ENCODE measurements at places on chromosomes 1 and 21.

DNA sequence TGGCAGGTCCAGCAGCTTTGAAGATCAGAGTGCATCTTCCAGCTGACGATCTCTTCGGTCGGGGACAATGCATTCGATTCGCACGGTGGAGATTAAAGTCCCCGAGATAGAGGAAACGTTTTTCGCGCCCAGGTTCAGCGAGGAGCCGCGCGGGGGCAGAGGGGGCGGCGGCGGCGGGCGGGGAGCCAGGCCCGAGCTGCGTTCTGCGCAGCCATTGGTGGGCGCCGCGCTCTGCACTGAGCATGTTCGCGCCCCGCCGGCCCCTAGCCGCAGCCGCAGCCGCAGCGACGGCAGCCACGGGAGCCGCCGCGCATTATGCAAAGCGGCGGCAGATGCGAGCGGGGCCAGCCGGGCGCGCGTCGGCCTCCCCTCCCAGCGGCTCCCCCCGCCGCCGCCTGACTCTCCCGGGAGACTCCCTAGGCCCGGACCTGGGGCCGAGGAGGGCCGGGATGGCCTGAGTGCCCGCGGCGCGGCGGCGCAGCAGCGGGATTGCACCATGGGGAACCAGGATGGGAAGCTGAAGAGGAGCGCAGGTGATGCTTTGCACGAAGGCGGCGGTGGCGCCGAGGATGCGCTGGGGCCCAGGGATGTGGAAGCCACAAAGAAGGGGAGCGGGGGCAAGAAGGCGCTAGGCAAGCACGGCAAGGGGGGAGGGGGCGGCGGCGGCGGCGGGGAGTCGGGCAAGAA is at the start of gene FMN2:
FMN2 (plus strand) TSS at position 270 of the 687 bp plus-strand sequence; CDS start at position 497, 227 bp downstream.
- DNase-seq: no peak

DNA sequence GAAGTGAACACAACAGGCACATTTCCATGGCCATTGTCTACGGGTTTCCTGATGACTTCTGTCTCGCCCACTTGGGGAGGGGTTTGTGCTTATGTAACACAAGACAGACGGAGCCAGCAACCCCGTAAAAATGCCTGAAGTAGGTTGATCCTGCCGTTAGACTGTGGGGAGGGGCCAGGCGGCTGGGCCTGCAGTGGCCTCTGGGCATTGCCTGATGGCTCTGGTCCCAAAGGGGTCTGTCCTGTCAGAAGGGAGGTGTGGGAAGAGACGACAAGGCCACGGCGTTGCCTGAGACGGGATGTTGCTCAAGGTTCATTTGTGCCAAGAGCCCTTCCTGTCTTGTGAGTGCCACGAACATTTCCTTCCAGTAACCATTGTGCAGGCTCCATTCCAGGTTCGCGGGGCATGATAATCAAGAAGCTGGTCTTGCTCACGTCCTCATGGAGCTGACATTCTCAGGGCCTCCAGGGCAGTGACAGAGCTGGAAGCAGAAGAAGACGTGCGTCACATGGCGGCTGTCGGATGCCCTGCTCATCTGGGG is 44.7 kb downstream of the ABCG1 start:
- no peak for DNase-seq

GRCh38 chr1:86419277-86419903 is 4.6 kb upstream of the CLCA2 start:
- DNase-seq: peak; percentile 39

GRCh38 chr1:93438716-93439115 is 9.2 kb upstream of the FNBP1L start:
- no peak for DNase-seq

GRCh38 chr1:113244112-113244820 is 146.0 kb upstream of the MAGI3 start:
- no peak for DNase-seq

- no peak for DNase-seq
Measured at GRCh38 chr1:116254776-116255175, 118.3 kb upstream of the ATP1A1 start.

DNA sequence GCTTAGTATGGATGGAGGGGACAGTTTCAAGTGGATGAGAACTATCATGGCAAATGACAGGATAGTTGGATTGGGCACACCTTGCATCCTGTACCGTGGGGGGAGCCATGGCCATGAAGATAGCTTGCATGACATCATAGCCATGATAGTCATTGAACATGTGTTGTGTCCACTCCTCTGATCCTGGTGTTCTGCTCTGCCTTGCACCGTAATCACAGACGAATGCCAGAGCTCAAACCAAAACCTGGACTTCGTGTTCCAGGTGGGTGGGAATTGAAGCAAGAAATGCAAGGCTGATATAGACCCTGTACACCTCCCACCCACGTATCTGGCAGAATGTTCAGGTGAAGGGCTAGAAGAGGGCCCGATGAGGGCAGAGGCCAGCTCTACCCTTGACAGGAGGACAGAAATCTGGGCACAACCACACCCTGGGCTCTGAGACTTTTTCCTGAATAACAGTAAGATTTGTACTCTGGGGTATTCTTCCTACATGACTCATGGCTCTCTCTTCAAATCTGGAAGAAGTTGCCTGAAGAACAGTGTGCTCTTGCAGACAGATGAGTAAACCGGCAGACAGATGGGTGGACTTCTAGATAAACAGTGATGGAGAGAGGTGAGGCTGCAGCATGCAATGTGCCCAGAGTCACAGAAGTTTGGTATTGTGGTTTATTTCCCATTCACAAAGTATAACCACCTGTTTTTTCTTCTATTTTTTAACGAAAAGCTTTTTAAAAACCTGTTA is 45.0 kb downstream of the KCNJ6 start:
- DNase-seq: no peak

DNA sequence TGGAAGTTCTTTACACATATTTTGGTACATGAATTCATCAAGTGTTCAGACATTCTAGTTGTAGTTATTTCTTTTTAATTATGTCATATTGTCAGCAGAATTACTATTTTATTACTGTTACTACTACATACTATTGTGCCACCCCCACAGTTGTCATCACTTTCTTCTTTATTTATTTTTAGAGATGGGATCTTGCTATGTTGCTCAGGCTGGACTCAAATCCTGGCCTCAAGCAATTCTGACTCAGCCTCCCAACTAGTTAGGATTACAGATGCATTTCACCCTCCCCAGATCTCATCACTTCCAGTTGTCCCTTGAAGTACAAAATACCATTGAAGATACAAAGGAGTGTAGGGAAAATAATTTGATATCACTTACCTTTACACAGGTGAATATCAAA is 258.0 kb downstream of the KCTD3 start:
- no peak for DNase-seq

DNA sequence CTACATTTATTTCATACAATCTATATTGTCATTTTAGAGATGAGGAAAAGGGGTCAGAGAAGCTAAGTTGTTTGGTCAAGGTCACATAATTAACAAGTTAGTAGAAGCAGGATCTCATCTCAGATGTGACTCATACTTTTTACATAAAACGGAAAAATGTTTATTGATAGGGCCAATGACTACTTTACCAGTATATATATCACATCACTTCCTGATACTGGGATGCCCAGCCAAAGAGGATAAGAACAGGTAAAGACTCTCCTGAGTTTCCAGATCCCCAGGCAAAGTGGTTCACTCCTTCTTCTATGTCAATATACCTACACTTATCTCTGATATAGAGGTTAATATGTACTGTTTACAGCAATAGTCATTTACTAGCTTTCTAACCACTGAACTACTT is 21.0 kb downstream of the YIPF1 start:
- DNase-seq: no peak

GRCh38 chr1:112232848-112233247 is 163.2 kb upstream of the CTTNBP2NL start:
- no peak for DNase-seq

GRCh38 chr1:50531601-50532000 is 108.4 kb upstream of the DMRTA2 start:
- no peak for DNase-seq

- no peak for DNase-seq
Measured at GRCh38 chr1:48242141-48242736, 19.7 kb downstream of the SLC5A9 start.

DNA sequence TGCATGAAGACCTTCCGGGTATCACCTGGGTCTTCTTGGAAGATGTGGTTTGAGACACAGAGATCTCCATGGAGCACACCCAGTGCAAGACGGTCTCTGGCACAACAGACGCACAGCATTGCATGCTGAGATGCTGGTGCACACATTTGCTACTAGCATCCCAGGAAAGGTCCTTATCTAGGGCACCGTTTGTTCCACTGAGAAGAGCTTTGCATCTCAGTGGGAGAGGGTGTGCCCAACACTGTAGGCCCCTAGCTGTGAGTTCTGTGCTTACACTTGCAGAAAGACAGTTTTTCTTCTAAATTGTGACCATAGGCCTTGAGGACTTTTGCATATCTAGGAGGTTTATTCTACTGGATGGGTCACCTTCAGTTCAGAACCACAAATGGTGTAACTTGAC is 554.1 kb downstream of the MATN1 start:
- DNase-seq: no peak

DNA sequence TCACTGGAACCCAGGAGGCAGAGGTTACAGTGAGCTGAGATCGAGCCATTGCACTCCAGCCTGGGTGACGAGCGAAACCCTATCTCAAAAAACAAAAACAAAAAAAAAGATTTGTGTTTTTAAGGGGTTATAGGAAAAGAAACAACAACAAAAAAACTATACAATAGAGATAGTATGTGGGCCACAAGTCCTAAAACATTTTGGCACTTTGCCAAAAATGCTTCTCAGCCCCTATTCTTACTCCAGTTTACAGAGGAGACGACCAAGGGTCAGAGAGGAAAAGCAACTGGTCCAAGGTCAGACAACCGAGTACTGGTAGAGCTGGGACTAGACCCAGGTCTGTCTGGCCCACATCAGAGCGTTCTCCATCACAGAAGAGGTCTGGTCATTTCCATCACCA is 3.0 kb downstream of the FBXO44 start:
- no peak for DNase-seq

DNA sequence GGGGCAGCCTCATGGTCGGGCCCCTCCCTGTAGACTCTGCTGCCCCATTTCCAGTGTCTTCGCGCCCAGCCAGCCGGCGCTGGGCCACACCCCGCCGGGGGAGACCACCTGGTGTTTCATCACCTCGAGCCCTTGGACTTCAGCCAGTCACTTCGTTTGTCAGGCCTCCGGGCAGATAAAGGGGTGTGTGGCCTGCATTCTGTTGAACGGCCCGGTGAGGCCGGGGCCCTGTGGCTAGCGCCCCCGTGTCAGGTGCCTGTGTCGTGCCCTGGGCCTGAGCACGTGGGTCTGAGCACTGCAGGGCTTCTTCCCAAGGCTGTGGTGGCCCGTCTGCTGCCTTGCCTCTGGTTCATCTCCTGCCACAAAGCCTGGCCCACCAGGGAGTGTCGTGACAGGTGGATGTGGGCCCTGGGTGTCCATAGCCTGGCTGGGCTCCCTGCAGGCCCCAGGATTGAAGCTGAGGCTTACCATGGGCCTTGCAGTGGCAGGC is 65.2 kb upstream of the DIP2A start:
- no peak for DNase-seq

DNA sequence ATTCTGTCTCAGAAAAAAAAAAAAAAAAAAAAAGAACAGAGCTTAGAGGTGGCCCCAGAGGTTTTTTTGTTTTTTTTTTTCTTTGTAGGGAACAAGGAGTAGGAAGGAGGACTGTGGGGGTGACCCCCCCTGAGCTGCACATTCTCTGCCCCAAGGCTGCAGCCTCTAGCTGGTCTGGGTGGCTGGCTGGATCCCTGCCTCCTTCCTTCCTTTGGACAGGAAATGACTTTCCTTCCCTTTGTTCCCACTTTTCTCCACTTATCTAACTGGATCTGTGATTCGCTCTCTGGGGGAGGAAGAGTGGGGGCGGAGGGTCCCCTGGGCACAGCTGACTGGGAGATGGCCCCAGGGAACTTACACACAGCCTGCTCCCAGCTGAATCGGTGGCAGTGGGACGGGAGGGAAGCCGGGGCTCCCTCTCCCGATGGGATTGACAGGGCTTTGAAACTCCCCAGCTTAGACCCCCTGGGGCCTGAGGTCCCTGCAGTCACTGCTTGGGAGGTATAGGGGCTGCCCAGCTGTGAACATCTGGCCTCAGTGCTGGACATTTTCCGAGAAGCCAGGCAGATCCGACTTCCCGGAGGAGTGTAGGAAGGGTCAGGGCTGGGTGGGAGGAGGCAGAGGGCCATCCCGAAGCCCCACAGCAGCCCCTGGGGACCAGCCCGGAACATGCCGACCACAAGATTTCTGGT is 2.1 kb downstream of the FBLIM1 start:
- DNase-seq: no peak

- no peak for DNase-seq
Measured at GRCh38 chr1:192461684-192462083, 113.9 kb upstream of the RGS1 start.

DNA sequence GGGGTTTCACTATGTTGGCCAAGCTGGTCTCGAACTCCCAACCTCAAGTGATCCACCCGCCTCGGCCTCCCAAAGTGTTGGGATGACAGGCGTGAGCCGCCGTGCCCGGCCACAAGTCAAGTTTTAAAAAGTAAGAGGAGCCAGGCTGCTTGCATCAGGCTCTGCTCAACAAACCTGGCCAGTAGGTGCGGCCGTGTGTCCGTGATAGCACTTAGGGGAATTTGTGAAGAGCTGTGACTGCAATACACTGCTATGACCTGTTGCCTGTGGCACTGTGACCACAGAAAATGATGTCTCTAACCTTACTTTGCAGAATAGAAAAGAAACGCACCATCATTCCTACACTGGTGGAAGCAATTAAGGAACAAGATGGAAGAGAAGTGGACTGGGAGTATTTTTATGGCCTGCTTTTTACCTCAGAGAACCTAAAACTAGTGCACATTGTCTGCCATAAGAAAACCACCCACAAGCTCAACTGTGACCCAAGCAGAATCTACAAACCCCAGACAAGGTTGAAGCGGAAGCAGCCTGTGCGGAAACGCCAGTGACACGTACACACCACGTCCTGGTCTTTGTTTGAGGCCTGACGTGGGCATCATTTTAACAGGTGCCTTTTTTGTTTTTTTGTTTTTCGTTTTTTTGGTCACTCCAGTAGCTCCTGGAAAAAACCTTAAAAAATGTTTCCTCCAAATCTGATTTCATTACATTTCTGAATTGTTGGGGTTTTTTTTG is 16.7 kb downstream of the C1orf174 start:
- no peak for DNase-seq

DNA sequence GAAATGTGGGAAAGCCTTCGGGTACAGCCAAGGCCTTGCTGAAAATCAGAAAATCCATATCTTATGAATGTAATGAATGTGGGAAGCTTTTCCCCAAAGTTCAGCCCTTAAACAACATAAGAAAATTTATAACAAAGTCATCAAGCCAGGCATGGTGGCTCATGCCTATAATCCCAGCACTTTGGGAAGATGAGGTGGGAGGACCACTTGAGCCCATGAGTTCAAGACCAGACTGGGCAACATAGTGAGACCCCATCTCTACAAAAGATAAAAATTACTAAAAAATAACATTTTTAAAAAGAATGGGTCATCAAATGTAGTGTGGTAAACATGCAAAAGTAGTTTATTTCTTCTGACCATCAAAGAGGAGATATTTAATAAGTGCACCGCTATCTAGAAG is 45.9 kb downstream of the KIAA0319L start:
- DNase-seq: no peak

DNA sequence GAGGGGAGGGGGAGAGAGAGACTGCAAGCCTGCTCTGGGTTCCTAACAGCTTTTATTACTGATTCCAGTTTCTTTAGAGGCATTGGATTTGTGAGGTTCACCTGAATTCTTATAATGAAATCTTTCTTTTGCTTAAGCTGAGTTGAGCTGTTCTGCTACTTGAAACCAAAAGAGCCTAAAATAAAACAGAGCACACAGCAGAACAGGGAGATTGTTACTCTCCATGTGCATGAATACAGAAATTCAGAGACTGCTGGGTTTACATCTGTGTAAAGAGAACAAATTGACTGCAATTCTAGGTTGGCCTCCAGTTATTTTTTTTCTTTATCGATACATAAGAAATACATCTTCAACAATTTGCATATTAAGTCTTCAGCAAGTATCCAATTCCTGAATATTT is 168.8 kb upstream of the NRIP1 start:
- DNase-seq: no peak
